ENCODE measurements at places on chromosomes 7 and 10. TPM values are rescaled to one million over a fixed set of nuclear protein-coding genes. Genes with fewer than 3 reads are reported as not detected.

GPNMB gene
- 21.4 TPM for polyA plus RNA-seq

DNA sequence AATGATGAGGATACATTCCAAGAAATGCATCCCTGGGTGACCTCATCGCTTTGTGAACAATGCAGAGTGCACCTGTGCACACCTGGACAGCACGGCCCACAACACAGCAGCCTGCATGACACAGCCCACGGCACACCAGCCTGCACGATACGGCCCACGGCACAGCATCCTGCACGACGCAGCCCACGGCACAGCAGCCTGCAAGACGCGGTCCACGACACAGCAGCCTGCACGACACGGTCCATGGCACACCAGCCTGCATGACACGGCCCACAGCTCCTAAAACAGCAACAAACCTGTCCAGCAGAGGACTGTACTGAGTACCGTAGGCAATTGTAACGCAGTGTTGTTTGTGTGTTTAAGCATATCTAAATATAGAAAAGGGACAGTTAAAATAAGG lies 134.7 kb upstream of the PPP2R2D start:
- no peak for DNase-seq

TMEM213 gene
- polyA plus RNA-seq: 35.2 TPM

- no peak for DNase-seq
Observed at GRCh38 chr10:127154831-127155620, 41.4 kb downstream of the INSYN2A start.

FFAR4 gene
- polyA plus RNA-seq: not detected

CDNF gene
- 2.6 TPM for polyA plus RNA-seq

KCNMA1 gene
- polyA plus RNA-seq: 3.7 TPM

- no peak for DNase-seq
Observed at GRCh38 chr10:132421847-132422751, 25.1 kb downstream of the PWWP2B start.

GRCh38 chr10:49300140-49300974 lies 1.4 kb downstream of the C10orf71 start:
- no peak for DNase-seq

GRCh38 chr7:99525713-99526440 lies 21.4 kb downstream of the ZKSCAN5 start:
- no peak for DNase-seq

DNA sequence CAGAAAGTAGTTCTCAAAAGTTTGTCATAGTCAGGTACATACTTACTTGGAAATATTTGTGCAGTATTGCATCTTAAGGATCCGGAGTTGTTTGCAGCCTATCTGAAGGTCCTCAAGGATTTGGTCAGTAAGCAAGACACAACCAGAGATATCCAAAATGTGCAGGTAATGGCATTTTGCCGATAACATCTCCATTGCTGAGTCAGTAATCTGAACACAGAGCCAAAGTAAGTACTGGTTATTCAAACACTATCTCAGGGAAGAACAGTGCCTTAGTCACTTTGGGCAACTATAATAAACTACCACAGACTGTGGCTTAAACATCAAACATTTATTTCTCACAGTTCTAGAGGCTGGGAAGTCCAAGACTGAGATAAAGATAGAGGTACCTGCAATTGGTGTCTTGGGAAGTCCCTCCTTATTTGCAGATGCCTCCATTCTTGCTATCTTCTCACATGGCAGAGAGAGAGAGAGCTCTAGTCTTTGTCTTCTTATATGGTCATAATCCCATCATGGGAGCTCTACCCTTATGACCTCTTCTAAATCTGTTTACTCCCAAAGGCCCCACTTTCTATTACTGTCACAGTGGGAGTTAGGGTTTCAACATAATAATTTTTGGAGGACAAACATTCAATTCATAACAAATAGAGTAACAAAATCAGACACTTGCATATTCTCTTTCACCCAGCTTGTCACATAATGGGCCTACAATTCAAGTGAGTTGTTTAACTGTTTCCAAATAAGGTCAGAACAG lies 73.4 kb downstream of the FAM185A start:
- DNase-seq: no peak

GRCh38 chr10:124942317-124943169 lies 620 bp downstream of the ZRANB1 start:
- DNase-seq: no peak

- DNase-seq: no peak
Observed at GRCh38 chr7:36521133-36521532, 131.5 kb downstream of the ANLN start.

DNA sequence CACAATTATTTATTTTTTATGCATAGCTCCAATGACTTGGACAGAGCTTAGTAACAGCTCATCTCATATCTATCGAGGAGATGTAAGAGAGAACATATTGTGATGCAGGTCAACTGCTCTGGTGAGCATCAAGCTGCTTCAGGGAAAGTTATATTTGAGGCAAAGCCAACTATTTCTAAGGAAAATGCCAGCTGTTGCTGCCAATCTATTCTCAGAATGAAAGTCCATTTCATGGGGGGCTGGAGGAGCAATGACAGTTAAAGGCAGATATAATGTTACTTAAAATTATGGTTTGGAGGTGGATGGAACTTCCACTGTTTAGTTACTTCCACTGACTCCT lies 424.8 kb downstream of the KIF20B start:
- no peak for DNase-seq

CAV2 gene
- polyA plus RNA-seq: 24.9 TPM

SPDYE2 gene
- polyA plus RNA-seq: 4.5 TPM

- DNase-seq: no peak
Observed at GRCh38 chr10:36336315-36336714, 694.2 kb upstream of the FZD8 start.

DNA sequence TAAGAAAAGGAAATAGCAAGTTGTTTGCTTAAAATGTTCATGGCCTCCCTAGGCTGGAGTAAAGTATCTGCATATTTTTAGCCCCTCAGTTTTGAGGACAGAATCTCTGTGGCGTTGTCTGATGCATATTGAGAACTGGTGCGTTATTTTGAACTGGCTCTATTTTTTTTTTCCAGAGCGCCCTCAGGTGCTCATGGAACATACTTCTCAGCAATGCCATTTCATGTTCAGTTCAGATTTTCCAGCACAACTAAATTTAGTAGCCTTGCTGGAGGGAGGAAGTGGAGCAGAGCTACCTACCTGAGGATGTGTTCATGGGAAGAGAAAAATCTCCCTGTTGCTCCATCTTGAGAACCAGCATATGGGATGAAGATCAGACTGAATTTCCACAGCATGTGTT lies 870.5 kb downstream of the LRMDA start:
- no peak for DNase-seq

DNA sequence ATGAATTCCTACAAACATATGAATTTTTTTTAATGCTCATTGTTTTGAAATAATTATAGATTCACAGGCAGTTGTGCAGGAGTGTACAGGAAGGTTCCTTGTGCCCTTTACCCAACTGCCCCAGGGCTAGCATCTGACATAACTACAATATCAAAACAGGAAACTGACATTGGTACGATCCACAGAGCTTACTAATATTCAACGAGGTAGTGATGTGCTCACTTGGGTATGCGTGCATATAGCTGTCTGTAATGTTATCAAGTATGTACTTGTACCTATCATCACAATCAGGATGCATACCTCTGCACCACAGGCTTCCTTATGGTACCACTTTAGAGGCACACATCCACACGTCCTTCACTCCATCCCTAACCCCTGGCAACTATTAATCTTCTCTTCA lies 68.3 kb downstream of the BMS1 start:
- no peak for DNase-seq

- no peak for DNase-seq
Observed at GRCh38 chr10:49750546-49750945, 11.6 kb downstream of the OGDHL start.

GRCh38 chr10:95394161-95394880 lies 103.5 kb upstream of the PDLIM1 start:
- no peak for DNase-seq

DNA sequence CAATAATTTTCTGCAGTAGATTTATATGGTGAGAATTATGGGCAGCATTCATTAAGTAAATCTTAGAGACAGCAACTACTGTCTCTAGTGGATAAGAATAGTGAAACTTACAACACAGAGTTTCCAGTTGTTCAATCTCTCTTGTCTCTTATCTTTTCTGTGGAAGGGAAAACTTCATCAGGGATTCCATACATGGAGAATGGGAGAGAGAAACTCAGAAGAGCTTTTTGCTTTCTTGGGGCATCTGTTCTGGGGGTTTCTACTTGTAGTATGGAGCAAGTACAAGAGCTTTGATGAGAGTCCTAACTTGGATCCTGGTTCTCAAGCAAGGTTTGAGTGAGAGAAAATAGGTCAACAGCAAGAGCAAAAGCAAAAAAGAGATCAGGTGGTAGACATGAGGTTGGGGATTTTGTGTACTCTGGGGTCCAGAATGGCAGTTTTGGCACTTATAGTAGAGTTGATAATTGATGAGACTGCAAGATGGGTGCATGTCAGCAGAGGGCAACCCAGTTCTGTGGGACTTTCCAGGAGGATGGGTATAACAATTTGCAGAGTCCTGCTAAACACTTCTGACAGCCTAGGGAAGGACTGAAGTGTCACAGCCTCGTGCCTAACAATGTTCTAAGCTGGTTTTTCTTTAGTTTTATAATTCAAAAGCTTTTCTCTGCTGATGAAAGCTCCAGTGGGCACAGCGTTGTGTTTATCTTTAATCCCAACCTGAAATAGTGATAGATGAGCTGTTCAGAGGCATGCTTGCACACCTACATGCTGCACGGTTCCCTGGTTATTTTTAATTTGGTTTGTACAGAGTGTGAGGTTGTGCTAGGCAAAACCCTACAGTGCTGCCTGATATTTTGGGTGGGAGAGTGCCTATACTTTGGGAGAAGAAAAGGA lies 32.0 kb upstream of the STRIP2 start:
- no peak for DNase-seq

- no peak for DNase-seq
Observed at GRCh38 chr7:147199868-147200267, 1083.3 kb downstream of the CNTNAP2 start.

DNA sequence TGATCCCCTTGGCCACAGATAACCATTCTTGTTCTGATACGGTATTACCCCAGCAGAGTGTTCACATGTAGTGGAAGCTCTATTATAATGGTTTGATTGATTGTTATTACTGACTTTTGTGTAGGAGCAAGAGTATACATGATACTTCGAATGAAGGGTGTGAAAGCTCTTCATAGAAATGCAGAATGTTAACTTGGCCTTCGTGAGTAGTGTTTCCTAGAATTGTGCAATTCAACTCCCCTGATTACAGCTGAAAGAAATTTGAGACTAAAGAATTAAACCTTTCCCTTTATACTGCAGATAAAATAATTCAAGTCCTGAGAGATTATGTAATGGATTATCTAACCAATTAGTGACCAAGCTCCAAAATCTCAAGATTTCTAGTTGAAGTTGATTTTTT lies 38.2 kb downstream of the MKLN1 start:
- DNase-seq: no peak

GRCh38 chr10:11179516-11180105 lies 161.9 kb downstream of the CELF2 start:
- no peak for DNase-seq

CFAP43 gene
- 32.8 TPM for polyA plus RNA-seq

- DNase-seq: no peak
Observed at GRCh38 chr7:128796327-128796726, 4.6 kb downstream of the CCDC136 start.

DNA sequence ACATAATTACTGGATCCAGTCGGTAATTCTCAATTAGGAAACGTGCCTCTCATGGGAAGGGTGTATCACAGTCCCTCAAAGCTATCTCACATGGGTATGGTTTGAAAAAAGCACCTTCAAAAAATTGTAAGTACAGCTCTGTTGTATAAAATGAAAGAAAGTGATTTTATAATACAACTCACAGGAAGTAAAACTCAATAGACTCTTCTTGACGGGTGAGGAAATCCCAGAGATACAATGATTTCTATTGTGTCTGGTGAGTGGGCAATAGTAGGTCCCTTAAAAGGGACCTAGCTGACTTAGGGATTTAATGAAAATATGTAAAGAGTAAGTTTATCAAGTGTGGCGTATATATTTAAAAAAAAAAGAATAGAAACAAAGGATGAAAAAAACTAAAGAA lies 27.0 kb downstream of the TASOR2 start:
- DNase-seq: no peak

OR9A2 gene
- not detected for polyA plus RNA-seq

SEC61G gene
- 166 TPM for polyA plus RNA-seq

CALN1 gene
- polyA plus RNA-seq: 1.00 TPM

- no peak for DNase-seq
Observed at GRCh38 chr10:114754445-114755320, 66.9 kb upstream of the FHIP2A start.

GRCh38 chr7:22094413-22095342 lies 149.0 kb upstream of the CDCA7L start:
- DNase-seq: no peak

PRTFDC1 gene
- polyA plus RNA-seq: 41.3 TPM

DNA sequence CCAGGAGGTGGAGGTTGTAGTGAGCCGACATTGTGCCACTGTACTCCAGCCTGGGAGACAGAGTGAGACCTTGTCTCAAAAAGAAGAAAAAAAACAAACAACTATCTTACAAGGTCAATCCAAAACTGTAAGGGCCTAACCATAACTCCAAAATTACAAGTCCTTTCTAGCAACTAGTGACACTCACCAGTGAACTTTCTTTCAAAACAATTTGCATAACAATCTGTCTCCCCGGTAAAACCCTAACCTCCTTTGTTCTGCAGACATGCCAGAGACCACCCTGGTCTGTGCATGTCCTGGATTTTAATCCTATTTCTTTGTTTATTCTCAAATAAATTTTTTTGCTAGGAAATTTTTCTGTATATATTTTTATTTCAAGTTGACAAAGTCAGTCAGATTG lies 68.1 kb downstream of the EXOC6 start:
- no peak for DNase-seq

GRCh38 chr7:70833726-70834125 lies 298.2 kb upstream of the GALNT17 start:
- DNase-seq: no peak

LIPM gene
- polyA plus RNA-seq: not detected

GRCh38 chr7:70590126-70590854 lies 541.7 kb upstream of the GALNT17 start:
- DNase-seq: no peak

GRCh38 chr10:102152545-102152890 lies 329 bp downstream of the NOLC1 start:
- no peak for DNase-seq
